ENCODE measurements at places on chromosomes 13 and 19.

DNA sequence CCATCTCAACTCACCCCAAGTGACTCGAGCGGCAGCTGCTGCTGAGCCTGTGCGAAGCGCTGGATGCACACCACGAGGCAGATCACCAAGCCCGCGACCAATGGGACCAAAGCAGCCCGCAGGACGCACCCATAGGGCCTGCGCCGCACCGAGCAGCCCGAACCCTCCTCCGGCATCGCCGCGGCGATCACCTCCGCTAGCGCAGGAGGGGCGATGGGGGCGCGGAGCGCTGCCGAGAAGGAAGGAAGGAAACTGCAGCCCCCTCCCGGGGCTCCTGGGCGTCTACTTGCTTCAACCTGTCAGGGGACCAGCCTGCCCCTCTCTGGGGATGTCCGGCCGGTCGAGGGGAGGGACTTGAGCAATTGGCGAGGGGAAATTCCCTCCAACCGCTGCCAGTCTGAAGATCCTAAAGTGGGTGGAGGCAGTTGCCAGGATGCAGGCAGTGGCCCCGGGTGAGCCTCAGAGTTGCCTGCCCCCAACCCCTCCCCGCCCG is at the start of gene CD70:
Gene CD70 (minus strand): TSS at position 324 of the 493 bp plus-strand sequence. CDS start 148 bp downstream, at position 176.
- no peak for DNase-seq

DNA sequence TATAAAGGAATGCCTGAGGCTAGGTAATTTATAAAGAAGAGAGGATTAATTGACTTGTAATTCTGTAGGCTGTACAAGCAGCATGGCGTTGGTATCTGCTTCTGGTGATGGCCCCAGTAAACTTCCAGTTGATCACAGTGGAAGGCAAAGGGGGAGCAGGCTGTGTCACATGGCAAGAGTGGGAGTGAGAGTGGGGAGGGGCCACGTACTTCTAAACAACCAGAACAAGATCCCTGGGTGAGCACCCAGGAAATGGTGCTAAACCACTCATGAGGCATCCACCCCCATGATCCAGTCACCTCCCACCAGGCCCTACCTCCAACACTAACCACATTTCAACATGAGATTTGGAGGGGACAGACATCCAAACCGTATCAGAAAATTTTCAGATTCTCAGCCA is 3.0 kb upstream of the RNF113B start:
- DNase-seq = no peak

DNA sequence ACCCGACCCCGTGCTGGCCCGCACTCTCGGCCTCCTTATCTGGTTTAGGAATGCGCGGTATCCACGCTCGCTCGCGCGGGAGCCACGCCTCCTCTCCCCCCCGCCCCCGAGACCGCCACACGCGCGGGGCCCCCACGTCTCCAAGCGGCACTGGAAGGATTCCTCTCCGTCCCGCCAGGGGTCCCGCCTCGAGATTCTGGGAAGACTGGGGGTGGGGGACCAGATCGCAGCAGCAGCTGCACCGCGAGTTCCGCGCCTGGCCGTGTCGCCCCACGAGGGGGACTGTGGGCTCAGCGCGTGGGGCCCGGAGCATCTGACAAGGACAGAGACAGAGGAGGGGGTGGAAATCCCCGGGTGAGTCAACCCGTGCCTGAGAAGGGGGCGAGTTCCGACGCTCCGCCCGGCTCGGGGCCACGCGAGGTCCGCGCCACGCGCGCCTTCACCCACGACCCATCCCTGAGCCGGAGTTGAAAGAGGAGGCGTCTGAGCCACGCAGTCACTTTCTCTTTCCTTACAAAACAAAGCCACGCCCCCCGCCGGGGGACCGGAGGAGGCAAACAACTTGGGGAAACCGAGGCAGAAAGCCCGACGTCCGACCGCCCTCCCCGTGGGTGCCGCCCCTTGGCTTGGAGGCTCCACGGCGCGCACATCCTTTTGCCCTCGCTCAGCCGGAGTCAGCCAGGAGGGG is 814 bp downstream of the S1PR2 start:
- peak; percentile 54 for DNase-seq

DNA sequence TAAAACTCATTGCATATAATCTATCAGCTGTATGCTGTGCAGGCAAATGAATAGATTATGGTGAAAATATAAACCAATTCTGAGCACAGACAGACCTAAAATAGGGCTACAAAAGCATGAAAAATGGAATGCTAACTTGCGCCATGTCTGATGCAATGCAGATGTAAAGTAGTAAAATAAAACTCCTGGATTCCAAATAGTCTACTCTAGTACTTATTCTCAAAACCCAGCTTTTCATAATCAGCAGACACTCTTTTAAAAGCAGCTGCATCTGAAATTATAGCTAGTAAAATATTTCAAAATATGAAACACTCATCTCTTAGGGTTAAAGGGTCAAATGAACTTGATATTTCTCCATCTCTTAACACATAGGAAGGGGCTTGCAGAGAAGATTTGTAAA is 4.7 kb upstream of the POMP start:
- DNase-seq = peak; percentile 57

GRCh38 chr19:16381756-16382401 is 57.3 kb downstream of the KLF2 start:
- peak; percentile 72 for DNase-seq

- DNase-seq = peak; percentile 57
These were observed 288.5 kb downstream of the NALCN start for GRCh38 chr13:101127741-101128353.

GRCh38 chr13:107138486-107138885 is 570.5 kb upstream of the ARGLU1 start:
- peak; percentile 11 for DNase-seq

GRCh38 chr13:112783135-112783977 is 93.5 kb downstream of the ATP11A start:
- DNase-seq = peak; percentile 39

DNA sequence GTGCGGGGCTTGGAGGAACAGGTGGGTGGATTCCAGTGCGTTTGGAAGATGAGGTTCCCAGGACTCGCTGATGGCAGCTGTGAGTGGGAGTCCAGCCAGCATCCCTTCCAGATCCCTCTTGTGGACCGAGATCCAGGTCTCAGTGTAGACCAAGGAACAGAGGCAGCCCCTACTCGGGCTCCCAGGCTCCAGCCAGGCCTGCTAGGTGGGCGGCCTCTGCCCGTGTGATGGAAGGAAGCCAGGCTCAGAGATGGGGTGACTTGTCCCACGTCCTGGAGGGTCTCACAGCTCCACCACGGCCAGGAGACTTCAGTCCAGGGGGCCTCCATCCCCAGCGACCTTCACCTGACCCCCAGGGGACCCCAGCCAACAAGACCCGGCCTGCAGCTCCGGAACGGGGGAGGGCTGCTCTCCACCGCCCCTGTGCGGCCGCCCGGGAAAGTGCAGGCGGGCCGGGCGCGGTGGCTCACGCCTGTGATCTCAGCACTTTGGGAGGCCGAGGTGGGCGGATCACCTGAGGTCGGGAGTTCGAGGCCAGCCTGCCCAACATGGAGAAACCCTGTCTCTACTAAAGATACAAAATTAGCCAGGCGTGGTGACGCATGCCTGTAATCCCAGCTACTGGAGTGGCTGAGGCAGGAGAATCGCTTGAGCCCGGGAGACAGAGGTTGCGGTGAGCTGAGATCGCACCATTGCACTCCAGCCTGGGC is 729 bp upstream of the MADCAM1 start:
- peak; percentile 24 for DNase-seq
